Amniotic stem cell (primary cell): ENCODE measurements at places on chromosomes 1 and 21.

DNA sequence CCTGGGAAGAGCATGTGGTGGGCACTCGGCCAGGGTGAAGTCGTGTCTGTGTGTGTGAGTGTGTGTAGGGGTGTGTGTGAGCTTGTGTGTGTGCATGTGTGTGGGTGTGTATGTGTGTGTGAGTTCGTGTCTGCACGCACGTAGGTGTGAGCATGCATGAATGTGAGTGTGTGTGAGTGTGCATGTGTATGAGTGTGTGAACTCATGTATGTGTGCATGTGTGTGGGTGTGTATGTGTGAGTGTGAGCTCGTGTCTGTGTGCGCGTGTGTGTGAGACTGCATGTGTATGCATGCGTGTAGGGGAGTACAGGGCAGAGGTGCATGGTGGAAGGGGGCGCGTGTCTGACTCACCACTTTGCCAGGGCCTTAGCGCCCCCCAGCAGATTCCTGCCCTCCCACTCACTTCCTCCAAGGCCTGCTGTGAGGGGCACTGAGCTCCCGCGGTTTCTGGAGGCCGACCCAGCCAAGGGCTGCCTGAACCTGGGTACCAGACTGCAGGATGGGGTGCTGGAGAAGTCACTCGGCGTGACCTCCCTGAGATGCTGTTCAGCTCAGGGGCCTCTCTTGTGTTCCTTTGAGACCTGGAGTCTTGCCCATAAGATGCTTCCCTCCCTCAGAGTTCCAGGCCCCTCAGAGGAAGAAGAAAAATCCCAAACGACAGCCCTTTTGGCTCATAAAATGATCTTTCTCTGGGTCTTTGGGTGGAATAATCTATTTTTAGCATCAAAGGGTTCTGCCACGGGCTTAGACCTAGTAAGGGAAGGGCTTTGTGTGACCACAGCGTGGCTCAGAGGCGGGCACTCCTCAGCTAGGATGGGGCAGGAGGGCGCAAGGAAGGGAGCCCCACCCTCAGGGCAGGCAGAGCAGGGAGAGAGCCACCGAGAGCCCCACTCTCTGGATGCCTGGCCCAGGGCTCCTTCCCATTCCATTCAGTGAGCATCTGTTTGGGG, 41.1 kb upstream of the RUNX3 start:
- no peak for DNase-seq

GRCh38 chr1:84259376-84259775, 42.1 kb upstream of the SAMD13 start:
- no peak for DNase-seq

- no peak for DNase-seq
These were observed 12.0 kb upstream of the RHBG start for GRCh38 chr1:156356875-156357534.

DNA sequence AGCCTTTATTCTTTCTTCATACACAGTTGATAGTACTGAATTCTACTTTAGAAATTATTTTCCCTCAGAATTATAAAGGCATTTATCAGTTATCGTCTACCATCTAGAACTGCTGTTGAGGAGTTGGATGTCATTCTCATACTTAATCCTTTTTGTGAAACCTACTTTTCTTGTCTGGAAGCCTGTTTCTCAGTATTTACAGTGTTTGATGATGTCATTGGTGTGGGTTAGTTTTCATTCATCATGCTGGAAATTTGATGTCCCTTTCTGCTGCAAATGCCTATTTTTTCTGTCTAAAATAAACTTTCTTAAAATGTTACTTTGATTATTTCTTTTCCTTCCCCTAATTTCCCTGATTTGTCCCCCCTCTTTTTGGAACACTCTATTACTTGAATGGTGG, 22.8 kb upstream of the ZNF281 start:
- DNase-seq: no peak

DNA sequence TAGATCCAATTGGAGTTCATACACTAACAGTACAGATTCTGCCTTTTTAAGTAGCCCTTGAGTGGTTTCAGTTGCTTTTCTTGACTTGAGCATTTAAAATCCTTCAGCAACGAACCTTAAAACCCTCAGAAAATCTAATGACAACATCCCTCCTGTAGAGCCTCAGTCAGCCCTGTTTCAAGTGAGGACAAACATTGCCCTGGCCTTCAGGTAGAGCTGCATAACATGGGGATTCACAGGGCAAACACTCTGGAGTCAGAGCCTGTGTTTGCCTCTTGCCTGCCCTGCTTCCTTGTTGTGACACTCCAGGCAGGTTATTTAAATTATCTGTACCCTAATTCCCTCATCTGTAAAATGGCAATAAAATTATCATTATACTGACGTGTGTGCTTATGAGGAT, 96.1 kb upstream of the KCNA3 start:
- DNase-seq: no peak

DNA sequence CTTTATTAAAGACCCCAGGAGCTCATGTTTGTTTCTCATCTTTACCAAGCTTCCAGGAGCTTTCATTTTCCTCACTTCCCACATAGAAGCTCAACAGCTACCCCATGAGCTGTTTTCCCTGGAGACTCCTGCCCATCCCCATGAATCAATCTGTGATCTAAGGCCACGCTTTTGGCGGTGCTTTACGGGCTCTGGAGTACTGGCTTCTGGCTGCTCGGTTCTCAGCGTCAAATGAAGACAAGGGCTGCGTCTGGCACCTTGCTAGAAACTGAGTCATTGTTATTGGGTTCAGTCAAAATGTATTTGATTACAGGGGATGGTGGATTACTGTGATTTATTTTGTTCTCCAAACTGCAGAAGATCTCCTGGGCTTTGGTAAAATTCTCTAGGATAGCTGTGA, 39.9 kb downstream of the ACP6 start:
- no peak for DNase-seq

DNA sequence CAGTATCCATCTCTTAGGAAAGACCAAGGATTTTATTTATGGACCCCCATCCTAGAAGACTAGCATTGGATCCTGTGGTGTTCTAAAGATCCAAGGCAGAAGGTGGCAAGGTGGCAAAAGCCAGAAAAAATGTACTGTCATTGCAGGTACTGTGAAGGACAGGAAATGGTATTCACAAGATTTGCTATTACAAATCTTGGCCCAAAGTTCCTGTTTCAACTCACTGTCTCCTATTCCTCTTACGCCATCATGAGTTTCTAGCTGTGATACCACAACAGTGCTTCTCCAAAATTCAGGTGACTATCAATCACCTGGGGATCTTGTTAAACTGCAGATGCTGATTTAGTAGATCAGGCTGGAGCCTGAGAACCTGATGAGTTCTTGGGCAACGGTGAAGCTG, 21.4 kb downstream of the ACP6 start:
- no peak for DNase-seq

- peak; percentile 63 for DNase-seq
These were observed 34.8 kb downstream of the MX1 start for GRCh38 chr21:41460578-41461527.
